ENCODE measurements at places on chromosomes 12 and 14.

DNA sequence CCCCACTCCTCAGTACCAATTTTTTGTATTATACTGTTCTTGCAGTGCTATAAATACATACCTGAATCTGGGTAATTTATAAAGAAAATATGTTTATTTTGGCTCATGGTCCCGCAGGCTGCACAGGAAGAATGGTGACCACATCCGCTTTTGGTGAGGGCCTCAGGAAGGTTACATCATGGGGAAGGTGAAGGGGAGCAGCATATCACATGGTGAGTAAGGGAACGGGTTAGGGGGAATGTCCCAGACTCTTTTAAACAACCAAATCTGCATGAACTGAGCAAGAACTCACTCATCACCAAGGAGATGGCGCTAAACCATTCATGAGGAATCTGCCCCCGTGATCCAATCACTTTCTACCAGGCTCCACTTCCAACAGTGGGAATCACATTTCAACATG is 40.0 kb downstream of the OSBPL8 start:
- no peak for DNase-seq

DNA sequence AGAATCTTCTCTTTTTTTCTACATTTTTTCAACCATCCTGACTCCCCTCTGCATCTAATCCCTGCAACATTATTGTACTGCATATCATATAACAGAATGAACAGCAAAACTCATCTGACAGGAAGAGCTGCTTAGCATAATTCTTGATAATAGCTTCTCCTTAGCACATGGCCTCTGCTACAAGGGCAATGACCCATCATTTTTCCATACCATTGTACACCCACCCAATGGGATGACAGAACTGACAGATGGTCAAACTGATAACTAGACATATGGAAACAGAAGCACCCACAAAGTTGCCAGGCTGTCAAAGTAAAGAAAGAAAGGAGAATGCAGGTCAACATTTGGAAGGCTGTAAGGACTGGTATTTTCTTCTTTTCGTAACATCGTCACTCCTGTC is 390.4 kb upstream of the USP15 start:
- no peak for DNase-seq

DNA sequence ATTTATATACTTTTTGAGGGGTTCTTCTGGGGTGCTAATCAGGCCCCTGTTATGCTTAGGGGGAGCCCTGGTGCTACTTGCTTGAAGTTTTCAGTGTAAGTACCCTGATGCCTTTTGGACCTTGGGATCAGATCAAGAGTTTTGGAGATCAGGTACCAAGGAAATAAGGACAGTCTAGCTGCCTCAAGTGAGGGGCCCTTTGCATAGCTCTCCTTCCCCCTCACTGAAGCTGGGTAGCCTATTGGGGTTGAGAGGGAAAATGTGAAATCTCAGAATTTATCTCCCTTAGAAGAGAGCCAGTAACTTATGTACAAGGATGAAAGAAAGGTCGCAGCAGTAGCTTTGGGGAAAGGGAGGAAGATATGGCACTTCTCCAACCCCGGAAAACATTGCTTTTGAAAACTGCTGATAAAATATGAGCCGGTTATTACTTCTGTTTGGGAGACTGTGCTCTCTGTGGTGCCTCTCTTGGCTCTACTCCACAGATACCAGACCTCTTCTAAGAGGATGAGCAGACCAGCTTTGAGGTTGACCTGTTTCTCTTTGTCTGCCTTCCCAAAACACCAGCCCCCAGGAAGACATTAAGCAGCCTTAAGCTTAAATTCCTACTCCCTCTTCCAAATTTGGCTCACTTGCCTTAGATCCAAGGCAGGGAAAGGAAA is 8.8 kb upstream of the AMHR2 start:
- no peak for DNase-seq

- no peak for DNase-seq
Observed at GRCh38 chr14:80764921-80765507, 176.5 kb downstream of the CEP128 start.

DNA sequence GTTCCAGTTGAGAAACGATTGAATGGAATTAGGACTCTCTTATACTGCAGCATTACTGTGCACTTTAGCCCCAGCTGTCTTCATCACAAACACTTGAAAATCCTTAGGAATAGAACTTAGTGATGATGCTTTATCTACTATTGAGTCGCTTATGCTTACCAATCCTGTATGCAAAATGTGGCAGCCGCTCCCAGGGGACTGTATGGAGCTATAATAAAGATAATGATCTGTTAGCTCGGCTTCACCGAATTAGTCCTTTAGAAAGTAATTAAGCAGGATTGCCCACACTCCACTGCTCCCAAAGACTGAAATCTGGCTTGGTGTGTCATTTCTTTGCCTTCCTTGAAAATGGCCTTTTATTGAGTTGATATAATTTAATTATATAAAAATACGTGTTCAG is 10.6 kb downstream of the EML1 start:
- DNase-seq: no peak

DNA sequence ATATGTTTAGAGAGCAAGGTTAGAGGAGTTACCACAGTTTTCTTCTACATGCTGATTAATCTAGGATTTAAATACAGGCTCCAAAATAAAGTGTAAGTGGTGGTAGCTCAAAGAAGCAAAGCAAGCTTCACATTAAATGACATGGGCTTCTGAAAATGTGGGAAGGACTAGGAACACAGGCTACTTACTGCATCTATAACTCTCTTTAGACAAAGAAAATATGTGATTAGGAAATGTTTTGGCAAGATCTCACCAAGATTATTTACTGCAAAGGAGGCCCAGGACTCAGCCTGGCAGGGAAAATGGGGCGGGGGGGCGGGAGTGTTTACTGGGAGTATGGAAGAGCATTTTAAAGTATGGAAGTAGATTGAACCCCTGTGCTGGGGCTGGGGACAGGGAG is 39.4 kb downstream of the ETV6 start:
- DNase-seq: no peak

GRCh38 chr14:100609331-100609870 is 22.2 kb upstream of the BEGAIN start:
- no peak for DNase-seq

All from bronchial epithelial cell (primary cell).